ENCODE measurements at places on chromosomes 1 and 21.

DNA sequence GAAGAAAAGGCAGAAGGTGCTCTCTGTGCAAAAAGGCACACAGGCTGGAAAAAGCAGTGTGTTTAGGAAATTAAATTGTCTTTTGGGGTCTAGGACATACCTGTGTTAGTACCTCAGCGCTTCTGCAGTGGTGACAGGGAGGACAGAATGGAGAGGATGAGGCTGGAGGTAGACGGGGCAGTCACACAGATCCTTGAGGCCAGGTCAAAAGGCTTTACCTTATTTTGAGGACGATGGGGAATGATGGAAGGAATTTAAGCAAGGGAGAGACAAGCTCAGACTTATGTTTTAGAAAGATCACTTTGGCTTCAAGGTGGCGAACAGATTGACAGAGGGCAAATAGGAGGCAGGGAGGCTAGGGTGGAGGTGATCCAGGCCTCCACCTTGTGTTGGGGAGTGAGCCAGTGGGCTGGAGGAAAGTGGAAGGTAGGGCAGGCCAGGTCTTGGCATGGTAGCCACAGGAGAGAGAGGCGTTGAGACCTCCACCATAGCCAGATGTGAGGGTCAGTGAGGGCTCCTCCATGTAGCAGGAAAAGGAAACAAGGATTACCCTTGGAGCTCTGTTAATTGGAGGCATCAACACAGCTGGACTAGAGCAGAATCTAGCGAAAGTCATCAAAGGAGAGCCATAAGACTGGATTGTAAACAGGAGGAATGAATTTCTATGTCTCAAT lies 4.2 kb downstream of the CYP4B1 start:
- H3K27me3 ChIP-seq, result peaks cover 28% of the 10 kb centered on the region
- H3K27ac ChIP-seq, result no peak overlapping the region
- no peak for DNase-seq
- H3K4me1 ChIP-seq, result no peaks in the 10 kb centered on the region
- H3K36me3 ChIP-seq, result peaks cover 2% of the 10 kb centered on the region

DNA sequence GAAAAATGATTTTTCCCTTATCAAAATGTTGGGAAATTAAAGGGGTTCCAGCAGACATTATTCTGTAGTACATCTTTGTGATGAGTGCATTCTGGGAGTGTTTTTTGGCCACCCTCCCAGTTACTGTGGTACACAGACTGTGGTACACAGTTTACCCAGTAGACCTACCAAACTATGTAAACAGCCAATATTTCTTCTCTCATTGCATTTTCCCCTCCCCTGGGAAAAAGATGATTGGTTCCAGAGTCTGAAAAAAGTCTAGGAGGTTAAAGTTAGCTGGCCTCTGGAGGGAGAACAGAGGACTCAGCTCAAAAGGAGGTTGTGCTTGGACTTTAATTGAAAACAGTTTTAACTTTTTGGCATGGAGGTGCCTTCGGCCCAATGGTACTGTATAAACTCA lies 42.5 kb downstream of the PGM1 start:
- no peaks in the 10 kb centered on the region for H3K4me1 ChIP-seq
- H3K4me3 ChIP-seq, result no peak overlapping the region
- H3K27ac ChIP-seq, result no peak overlapping the region
- no peak for DNase-seq

GRCh38 chr1:55374801-55375616 lies 159.8 kb upstream of the USP24 start:
- DNase-seq, result no peak
- no peak overlapping the region for H3K4me3 ChIP-seq
- no peak overlapping the region for H3K27ac ChIP-seq
- peaks cover 12% of the 10 kb centered on the region for H3K4me1 ChIP-seq
- H3K27me3 ChIP-seq, result no peaks in the 10 kb centered on the region

DNA sequence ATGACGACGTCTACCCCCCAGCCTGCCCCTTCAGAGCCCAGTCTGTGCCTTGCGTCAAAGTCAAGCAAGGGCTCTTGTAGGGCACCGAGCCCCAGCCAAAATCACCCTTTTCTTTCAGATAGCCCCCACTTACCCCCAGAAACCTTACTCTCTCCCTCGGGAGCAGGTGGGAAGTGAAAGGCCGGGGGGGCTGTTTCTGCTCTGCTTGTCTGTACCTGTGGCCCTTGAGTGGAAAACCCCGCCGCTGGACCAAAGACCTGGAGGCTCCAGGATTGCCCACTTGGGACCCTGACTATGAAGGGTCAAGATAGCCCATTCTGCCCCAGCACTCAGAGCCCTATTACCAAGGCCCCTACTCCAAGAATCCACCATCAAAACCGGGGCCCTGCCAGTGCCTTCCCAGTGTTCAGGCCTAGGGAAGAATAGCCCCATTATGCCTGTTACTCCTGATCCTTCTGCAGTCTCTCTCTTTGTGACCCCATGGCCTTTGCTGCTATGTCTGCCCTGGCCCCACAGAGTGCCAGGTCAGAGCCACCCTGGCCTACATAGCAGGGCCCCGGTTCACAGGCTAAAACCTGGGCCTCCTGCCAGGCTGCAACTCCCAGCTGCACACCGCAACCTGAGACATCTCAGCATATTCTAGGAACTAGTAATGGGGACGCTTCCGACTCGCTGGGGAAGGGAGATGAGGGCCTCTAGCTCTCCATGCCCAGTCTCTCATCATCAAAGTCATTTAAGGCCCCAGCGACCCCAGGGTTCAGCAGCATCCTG lies 22.2 kb upstream of the HPDL start:
- DNase-seq, result no peak
- H3K4me1 ChIP-seq, result peaks cover 18% of the 10 kb centered on the region
- H3K27ac ChIP-seq, result peak overlapping the region; percentile 94
- peaks cover 11% of the 10 kb centered on the region for H3K36me3 ChIP-seq
- no peaks in the 10 kb centered on the region for H3K27me3 ChIP-seq
- peak overlapping the region; percentile 89 for H3K4me3 ChIP-seq

- H3K27ac ChIP-seq, result no peak overlapping the region
- peaks cover 15% of the 10 kb centered on the region for H3K4me1 ChIP-seq
- no peaks in the 10 kb centered on the region for H3K36me3 ChIP-seq
- no peaks in the 10 kb centered on the region for H3K27me3 ChIP-seq
Observed at GRCh38 chr1:232511172-232511571, 118.8 kb downstream of the SIPA1L2 start.

GRCh38 chr1:94648225-94649007 lies 106.9 kb upstream of the F3 start:
- no peaks in the 10 kb centered on the region for H3K4me1 ChIP-seq
- no peak overlapping the region for H3K27ac ChIP-seq
- no peaks in the 10 kb centered on the region for H3K36me3 ChIP-seq
- DNase-seq, result no peak

DNA sequence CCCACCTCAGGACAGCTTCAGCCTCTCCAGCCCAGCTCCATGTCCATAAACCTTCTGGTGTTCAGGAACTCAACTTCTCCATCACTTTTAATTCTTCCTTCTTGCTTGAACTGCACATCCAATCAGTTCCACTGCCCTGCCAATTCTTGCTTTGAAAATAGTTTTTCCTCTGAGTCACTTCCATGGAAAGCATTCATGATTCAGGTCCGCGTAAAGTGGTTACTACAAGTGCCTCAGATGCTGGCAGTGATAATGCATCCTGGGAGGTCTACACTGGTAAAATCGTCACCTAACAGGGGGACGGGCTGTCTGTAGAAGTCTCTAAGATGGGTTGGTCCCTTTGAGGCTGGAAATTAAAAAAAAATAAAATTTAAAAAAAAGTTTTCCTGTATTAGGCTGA lies 25.9 kb upstream of the RCAN1 start:
- H3K27ac ChIP-seq, result peak overlapping the region; percentile 71
- H3K36me3 ChIP-seq, result peaks cover 2% of the 10 kb centered on the region
- peak overlapping the region; percentile 72 for H3K4me3 ChIP-seq
- H3K4me1 ChIP-seq, result peaks cover 15% of the 10 kb centered on the region
- no peak for DNase-seq
- no peaks in the 10 kb centered on the region for H3K27me3 ChIP-seq

DNA sequence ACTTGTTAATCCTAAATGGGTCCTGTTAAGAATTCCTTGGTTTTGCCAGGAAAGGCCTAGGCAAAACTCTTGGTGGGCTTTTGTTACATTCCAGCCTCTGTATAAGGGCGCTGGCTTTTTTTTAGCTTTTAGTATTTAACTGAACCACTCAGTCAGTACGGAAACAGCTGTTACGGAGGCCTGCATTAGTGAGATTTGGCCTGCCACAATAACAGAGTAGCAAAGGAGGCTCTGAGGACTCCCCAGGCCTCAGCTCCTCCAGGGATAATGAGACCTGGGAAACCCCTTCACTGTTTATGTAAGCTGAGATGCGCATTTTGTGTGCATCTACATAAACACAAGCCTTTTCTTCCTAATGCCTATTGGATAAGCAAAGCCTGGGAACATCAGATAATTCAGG lies 210.2 kb downstream of the APP start:
- no peak overlapping the region for H3K4me3 ChIP-seq
- H3K4me1 ChIP-seq, result no peaks in the 10 kb centered on the region
- H3K27ac ChIP-seq, result no peak overlapping the region

GRCh38 chr1:225657462-225657989 lies 4.6 kb upstream of the ENAH start:
- peaks cover 2% of the 10 kb centered on the region for H3K27me3 ChIP-seq
- no peak overlapping the region for H3K4me3 ChIP-seq
- H3K36me3 ChIP-seq, result no peaks in the 10 kb centered on the region
- DNase-seq, result no peak
- peaks cover 6% of the 10 kb centered on the region for H3K4me1 ChIP-seq

GRCh38 chr21:46050668-46051378 lies 47.1 kb upstream of the COL6A2 start:
- no peaks in the 10 kb centered on the region for H3K27me3 ChIP-seq
- H3K4me1 ChIP-seq, result peaks cover 7% of the 10 kb centered on the region
- H3K4me3 ChIP-seq, result no peak overlapping the region
- H3K27ac ChIP-seq, result no peak overlapping the region
- no peak for DNase-seq

DNA sequence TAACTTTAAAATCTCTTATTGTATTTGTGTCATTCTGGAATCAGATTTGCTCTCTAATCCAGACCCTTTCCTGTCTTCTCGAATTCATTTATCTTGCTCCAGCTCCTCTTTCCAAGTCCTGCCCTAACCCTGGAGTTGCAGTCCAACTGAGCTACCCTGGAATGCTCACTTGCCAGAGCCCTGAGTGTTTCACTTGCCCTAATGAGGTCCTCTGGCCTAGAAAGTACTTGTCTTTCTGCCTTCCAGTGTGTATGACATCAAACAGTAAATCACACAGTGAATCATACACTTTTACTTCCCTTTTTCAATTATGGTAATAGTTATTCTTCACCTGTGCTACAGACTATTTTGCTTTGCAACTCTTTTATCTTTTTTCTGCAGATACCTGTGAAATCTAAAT lies 96.9 kb downstream of the NEK7 start:
- H3K27me3 ChIP-seq, result no peaks in the 10 kb centered on the region
- peak overlapping the region; percentile 87 for H3K27ac ChIP-seq
- H3K4me1 ChIP-seq, result peaks cover 56% of the 10 kb centered on the region
- DNase-seq, result no peak

DNA sequence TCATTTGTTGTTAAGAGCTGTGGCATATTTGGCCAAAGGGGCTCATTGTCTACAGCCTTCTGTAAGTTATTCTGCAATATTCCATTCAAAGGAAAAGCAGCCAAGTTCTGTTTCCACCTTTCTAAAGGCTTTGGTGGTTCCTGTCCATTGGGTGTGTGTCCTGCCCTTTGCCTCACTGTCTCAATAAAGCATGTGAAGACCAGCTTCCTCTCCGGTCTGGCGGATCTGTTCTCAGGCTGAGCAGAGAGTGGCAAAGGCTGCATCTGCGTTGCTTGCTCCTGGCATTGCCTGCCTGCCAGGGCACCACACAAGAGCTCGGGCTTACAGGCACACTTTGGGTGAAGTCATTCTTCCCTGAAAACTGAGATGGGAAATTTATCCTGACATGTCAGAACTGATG lies 34.9 kb downstream of the ST6GALNAC3 start:
- no peak for DNase-seq
- H3K27me3 ChIP-seq, result peaks cover 50% of the 10 kb centered on the region
- H3K27ac ChIP-seq, result no peak overlapping the region
- peaks cover 1% of the 10 kb centered on the region for H3K36me3 ChIP-seq
- H3K4me1 ChIP-seq, result no peaks in the 10 kb centered on the region

- peaks cover 26% of the 10 kb centered on the region for H3K36me3 ChIP-seq
- peak; percentile 53 for DNase-seq
- H3K27ac ChIP-seq, result peak overlapping the region; percentile 93
- peak overlapping the region; percentile 38 for H3K4me3 ChIP-seq
Observed at GRCh38 chr1:100445565-100445964, 92.4 kb upstream of the GPR88 start.

- no peak for DNase-seq
- H3K36me3 ChIP-seq, result no peaks in the 10 kb centered on the region
- H3K27ac ChIP-seq, result no peak overlapping the region
- H3K27me3 ChIP-seq, result no peaks in the 10 kb centered on the region
- H3K4me1 ChIP-seq, result peaks cover 6% of the 10 kb centered on the region
Observed at GRCh38 chr21:32545948-32546441, 39.3 kb downstream of the TCP10L start.

DNA sequence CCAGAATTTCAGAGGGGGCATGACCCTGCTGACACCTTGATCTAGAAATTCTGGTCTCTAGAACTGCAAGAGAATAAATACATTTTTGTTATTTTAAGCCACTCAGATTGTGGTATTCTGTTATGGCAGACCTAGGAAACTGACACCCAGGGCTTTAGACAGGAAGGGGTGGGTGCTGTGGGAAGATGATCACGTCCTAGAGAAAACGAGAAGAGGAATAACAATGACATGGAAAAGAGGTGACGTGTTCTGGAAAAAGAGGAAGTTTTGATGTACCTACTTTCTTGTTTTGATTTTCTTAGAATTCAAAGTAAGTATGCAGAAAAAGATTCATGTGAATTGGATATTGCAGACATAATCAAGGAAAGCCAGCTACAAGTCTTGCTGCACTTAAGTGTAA lies 232.9 kb upstream of the RUNX1 start:
- no peak overlapping the region for H3K27ac ChIP-seq
- no peaks in the 10 kb centered on the region for H3K36me3 ChIP-seq
- no peak overlapping the region for H3K4me3 ChIP-seq
- no peaks in the 10 kb centered on the region for H3K27me3 ChIP-seq

DNA sequence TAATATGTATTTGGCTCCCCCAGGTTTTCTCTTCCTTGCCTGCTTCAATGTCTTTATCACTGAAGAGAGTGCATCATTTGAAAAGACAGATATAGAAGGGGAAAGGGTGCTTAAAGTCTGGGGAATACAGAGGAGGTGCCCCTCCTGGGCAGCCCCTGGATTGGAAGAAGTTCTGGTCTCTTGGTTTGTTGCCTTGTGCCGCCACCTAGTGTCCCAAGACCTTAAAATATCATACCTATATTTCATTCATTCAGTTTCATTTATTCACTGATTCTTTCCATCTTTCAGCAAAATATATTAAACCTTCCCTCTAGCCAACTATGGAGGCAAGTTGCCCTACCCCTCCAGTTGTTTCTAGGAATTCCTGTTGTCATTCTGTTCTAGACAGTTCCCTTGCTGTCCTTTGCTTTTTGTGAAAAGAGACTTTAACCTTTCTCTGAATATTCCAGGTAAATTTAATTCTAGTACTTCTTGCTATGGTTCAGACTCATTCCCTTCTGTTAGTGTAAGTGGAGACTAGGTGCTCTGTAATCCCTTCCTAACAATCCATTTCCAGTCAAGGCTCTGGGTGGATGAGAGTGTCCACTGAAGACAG lies 56.1 kb downstream of the MEF2D start:
- H3K4me3 ChIP-seq, result no peak overlapping the region
- no peak overlapping the region for H3K27ac ChIP-seq
- peaks cover 70% of the 10 kb centered on the region for H3K27me3 ChIP-seq
- peaks cover 9% of the 10 kb centered on the region for H3K4me1 ChIP-seq

GRCh38 chr1:9397997-9398526 lies 105.4 kb downstream of the SPSB1 start:
- H3K4me3 ChIP-seq, result no peak overlapping the region
- no peak for DNase-seq
- H3K36me3 ChIP-seq, result no peaks in the 10 kb centered on the region
- H3K4me1 ChIP-seq, result no peaks in the 10 kb centered on the region

- no peak for DNase-seq
- H3K36me3 ChIP-seq, result peaks cover 13% of the 10 kb centered on the region
- no peak overlapping the region for H3K4me3 ChIP-seq
- no peaks in the 10 kb centered on the region for H3K27me3 ChIP-seq
Observed at GRCh38 chr1:243575070-243575469, 275.0 kb downstream of the AKT3 start.

Measured in central memory CD8-positive, alpha-beta T cell (primary cell).